ENCODE measurements at places on chromosomes 12 and 14.
A peak's percentile ranks its signal among the peaks of the same experiment; 100 is the strongest.

GRCh38 chr12:71125515-71125914, 32.3 kb downstream of the TSPAN8 start:
- no peak for DNase-seq

DNA sequence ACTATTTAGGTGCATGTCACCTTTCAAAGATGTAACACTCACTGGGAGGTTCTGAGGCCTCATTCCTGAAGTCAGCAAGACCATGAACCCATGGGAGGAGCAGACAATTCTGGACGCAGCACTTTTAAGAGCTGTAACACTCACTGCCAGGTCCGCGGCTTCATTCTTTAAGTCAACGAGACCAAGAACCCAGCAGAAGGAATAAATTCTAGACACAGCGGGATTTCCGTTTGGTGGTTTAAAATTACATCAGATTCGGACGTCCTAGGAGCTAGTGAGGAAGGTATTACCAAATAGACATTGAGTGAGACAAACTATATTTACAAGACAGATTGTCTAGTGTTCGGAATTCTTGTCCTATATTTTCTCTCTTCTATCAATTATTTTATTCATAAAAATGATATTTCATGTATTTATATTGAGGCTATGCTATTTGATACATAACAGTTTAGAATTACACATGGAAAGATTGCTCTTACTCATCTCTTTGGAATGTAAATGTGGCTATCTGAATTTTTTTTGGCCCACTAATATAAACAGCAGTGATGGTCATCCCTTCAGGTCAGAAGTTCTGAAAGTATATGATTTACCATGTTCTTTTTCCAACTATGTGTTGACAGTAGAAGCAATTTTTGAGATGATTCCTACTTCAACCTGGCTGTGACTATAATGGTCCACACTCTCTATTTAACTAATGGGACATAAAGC, 1973.0 kb upstream of the FLRT2 start:
- DNase-seq, result peak; percentile 44

DNA sequence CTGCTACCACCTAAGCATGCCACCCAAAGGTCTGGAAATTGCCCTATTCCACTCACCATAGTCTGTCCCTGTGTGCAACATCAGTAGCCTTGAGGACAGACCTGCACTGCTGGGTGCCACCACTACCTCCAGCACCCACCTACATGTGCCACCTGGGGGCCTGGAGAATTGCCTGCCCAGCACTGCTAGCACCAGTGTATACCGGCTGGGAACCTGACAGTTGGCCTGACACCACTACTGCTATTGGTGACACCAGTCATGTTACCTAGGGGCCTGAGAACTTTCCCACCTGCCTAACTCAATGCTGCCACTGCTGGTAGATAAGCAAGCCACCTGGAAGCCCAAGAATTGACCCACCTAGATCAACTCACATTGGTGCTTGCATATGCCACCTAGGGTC, 60.8 kb downstream of the CD163L1 start:
- no peak for DNase-seq

- DNase-seq, result peak; percentile 39
Measured at GRCh38 chr12:91332302-91332701, 149.7 kb upstream of the DCN start.

DNA sequence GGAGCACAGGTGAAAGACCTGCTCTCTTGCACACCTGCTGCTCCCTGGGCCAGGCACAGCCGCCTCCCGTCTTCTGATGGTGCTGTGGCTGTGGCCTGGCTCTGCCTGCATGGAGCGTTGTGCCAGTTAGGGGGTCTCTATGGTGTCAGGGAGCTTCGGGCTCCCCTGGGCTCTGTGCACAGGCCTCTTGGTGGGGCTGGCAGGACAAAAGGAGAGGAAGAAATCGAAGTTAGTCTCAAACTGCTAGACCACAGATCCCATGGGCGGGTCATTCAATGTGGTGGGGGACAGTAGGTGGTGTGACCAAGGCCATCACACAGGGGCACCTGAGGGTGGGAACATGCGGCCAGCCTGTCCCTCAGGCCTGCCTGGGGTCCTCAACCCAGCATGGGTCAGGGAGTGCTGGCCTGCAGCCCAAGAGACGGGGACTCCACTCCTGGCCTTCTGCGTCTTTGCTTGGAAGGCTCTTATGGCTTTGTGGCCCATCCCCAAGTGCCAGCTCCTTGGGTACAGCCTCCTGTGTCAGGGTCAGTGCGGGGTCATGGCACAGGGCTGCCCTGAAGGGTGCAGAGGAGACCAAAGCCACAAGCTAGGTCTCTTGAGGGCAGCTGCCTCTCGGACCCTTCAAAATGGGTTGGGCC, 84.1 kb downstream of the KIF26A start:
- DNase-seq, result no peak

GRCh38 chr12:27573972-27574371, 50.0 kb downstream of the PPFIBP1 start:
- peak; percentile 66 for DNase-seq

DNA sequence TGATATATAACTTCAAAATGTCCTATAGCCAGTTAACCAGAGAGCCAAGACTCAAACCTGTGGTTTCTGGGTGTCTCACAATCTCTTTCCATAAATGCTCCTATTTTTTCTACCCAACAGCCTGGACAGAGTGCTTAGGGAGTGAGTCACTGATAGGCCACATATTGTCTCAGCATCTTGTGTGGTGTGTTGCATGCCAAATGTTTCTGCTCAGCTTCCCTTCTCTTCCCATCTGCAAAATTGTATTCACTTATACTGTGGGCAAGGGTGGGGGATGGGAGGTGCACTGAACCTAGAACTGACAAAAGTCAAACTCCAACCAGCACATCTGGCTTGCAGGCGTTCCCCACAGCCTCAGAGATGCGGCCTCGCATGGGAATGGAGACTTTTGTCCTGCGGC, 123.3 kb downstream of the KCNA5 start:
- peak; percentile 91 for DNase-seq

DNA sequence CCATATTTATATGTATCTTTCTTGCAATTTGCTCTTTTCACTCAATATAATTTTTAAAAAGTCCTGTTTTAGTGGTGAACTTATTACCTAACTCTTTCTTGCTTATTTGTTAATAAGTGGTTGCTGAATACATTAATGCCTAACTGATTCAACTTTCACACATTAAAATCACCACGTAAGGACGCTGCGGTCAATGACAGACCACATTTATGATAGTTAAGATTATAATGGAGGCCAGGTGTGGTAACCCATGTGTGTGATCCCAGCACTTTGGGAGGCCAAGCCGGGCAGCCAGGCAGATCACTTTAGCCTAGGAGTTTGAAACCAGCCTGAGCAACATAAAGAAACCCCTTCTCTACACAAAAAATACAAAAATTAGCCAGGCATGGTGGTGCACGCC, 37.0 kb downstream of the WDR89 start:
- DNase-seq, result no peak

DNA sequence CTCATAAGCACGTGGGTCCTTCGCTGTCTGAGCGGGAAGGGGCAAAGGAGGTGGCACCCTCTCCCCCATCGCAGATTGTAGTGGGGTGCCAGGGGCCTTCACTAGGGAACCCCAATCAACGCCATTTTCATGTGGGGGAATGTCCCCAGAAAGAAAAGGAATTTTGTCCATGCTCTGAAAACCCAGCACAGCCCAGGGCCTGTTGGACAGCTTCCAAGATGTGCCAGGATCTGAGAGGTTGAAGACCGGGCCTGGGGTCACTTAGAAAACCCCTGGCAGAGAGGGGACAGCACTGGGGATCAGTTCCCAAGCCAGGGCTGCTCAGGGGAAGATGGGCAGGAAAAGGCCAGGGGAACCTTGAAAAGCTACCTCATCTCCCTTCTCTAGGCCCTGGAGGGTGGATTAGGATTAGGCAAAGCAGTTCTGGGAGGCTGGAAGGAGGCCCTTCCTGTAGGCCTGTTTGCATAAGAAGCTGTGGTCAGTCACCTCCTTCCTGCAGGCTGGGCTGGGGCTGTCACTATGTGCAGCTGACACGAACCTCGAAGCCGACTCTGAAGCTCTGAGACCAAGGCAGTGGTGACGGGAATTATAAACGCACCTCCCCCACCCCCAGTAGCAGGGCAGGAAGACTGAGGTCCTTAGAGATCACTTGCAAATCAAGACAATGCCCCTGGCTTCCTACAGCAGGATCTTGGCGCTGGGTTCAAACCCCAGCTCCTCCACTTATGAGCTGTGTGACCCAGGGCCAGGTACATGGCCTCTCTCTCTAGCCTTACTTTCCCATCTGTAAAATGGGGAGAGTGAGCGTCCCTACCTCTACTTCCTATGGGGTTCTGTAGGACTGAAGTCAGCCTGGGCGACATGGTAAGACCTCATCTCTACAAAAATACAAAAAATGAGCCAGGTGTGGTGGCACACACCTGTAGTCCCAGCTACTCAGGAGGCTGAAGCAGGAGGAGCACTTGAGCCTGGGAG, 29.0 kb downstream of the TESC start:
- DNase-seq, result no peak

- DNase-seq, result peak; percentile 85
Measured at GRCh38 chr12:57452937-57453509, 2.1 kb upstream of the INHBE start.

DNA sequence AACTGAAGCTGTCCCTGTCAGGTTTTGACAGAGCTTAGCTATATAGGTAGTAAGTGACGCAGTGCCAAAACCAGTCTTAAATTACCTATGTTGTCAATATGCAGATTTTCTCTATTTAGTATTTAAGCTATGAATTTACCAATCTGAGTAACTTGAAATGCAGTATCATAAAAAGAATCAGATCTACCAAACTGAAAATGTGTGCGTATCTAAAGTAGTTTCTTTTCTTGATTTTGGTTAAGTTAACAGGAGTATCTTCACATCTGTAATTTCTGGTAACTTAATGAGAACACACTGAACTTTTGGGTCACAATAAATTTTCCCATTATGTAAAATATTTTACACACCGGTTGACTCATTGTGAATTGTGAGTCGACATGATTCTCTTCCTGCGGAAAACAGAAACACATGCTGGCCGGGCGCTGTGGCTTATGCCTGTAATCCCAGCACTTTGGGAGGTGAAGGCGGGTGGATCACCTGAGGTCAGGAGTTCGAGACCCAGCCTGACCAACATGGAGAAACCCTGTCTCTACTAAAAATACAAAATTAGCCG, 45.1 kb downstream of the TRAF3 start:
- no peak for DNase-seq

DNA sequence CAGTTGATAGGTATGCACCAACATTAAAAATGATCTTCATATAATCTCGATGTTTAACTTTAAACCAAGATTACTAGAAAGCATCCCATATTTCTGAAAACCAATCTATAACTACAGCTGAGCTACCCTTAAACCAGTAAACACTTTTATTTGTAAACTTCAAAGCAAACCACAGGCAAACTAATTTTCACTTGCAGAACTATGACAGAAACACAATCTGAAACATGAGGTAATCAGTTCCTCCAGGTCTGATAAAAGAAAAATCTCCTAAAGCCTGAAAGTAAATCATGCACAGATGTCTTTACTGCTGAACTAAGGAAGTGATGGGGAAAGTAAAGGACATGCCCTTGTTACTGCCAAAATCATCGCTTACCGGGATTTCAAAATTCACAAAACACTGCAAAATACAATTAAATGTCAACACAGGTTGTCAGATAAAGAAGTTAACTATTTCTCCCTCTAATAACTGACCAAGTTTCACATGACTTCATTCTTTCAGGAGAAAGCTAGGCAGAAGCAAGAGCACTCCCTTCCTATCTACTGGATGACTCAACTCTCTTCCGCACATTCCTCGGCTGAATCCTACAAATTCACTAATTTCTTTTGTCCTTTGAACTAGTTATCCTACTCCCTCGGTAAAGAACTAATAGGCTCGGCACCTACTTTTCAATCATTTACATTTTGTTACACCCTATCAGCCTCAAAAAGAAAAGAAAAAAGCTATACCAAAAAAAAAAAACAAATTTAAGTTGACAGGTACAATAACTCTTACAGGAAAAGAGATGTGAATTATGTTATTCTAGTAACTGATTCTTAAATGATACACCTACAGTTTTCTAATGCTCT, 1.4 kb downstream of the EEA1 start:
- DNase-seq, result peak; percentile 84

DNA sequence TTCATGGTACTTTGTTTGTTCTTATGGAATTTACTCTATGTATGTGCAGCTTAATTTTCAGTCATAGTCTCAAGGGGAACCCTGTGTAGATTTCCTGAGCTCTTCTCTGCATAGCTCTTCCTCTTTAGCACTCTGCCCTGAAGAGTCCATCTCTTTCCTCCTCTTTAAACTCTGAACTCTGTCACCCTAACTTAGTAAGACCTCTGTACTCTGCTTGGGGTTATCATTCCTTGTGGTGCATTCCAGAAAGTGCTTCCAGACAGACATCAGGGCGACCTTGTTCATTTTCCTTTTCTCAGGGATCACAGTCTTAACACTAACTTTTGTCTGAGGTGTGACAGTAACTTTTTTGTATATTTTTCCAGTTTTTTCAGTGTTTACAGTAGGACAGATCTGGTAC, 179.3 kb downstream of the RAD51B start:
- DNase-seq, result no peak

DNA sequence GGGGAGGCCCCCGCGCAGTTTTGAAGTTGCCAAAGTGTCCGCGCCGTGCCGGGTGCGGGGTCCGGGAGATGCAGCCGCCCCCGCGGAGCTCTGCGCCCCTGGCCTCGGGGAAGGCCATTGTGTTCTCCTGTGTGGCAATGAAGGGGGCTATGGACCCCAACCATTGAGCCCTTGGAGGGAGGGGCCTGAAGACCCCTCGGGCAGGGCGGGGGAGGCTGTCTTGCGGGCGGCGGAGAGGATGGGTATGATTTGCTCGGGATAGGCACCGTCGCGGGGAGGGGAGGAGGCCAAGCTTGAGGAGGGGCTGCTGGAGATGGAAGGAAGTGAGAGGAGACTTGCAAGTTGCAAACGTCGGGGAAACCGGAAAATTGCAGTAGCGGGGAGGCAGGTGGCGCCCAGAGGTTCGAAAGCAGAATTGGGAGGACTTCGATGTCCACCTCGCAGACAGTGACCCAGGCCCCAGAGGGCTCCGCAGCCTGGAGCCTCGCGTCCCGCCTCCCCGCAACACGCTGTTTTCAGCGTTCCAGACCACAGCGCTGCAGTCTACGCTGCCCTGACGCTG, 25.4 kb downstream of the BCL11B start:
- DNase-seq, result no peak

DNA sequence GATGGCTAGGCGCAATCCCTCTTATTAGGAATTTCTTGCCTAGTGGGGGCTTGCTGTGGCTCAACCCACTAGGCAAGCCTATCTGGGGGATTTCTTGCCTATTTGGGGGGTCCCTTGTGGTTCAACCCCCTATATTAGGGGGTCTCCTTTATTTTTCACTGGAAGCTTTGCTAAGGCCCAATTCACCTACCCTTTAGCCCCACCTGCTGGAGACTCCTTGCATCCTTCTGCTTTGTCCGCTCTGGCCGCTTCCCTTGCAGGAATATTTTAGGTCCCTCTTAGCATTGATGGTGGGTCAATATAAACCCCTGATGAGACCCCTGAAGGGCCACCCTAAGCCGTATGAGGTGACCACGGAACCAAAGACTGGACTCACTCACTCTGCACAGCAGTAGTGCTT, 1552.1 kb downstream of the AACS start:
- no peak for DNase-seq

GRCh38 chr12:2631653-2632350, 163.0 kb upstream of the FKBP4 start:
- DNase-seq, result no peak

GRCh38 chr12:108409481-108409880, 70.4 kb upstream of the CMKLR1 start:
- no peak for DNase-seq

GRCh38 chr14:101077481-101078074, 174.1 kb upstream of the RTL1 start:
- no peak for DNase-seq
